Esophagus muscularis mucosa (tissue), 4 donors: ENCODE measurements at places on chromosomes 1 and 21. TPM values are rescaled to one million over a fixed set of nuclear protein-coding genes. Genes with fewer than 3 reads are reported as not detected.

DNA sequence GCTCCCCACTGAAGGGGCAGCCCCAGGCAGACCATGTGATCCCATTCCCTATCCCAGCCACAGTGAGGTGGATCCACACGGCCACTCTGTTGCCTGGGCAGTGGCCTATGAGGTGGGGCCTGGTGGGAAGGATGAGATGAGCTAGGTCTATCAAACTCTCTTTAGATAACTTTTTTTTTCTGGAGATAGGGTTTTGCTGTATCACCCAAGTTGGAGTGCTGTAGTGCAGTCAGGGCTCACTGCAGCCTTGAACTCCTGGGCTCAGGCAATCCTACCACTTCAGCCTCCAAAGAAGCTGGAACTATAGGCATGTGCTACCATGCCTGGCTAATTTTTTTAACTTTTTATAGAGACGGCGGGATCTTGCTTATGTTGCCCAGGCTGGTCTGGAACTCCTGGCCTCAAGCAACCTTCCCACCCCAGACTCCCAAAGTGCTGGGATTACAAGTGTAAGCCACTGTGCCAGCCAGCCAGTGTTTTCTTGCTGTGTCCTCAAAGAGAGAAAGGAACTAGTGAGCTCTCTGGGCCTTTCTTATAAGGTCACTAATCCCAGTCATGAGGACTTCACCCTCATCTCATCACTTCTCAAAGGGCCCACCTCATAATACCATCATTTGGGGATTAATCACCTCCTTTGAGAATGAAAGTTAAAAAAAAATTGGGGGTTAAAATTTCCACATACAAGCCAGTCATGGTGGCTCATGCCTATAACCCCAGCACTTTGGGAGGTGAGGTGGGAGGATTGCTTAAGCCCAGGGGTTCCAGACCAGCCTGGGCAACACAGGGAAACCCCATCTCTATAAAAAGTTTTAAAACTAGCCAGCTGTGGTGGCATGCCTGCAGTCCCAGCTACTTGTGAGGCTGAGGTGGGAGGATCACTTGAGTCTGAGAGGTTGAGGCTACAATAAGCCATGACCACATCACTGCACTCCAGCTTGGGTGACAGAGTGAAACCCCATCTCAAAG, 36.6 kb downstream of the H3-3A start:
- DNase-seq: no peak

DNA sequence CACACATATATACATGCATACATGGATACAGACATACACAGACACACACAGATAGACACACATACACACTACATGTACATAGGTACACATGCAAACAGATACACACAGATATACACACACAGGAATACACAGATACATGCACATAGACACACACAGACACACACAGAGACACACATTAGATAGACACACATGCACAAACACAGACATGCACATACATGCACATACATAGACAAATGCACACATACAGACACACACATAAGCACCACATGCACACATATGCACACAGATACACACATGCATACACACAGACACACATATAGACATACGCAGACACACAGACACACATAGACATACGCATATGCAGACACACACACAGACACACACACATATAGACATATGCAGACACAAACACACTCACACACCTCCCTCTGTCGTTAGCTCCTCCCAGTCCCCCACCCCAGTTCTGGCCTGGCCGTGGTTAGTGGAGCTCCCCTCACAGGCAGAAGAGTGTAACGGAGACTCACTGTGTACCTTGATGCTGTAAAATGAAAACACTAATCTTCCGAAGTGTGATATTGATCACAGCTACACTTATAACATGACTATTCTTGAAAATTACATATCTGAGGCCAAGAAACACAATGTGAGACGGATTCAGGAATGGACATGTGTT, 7.6 kb downstream of the UBASH3A start:
- DNase-seq: no peak

DNA sequence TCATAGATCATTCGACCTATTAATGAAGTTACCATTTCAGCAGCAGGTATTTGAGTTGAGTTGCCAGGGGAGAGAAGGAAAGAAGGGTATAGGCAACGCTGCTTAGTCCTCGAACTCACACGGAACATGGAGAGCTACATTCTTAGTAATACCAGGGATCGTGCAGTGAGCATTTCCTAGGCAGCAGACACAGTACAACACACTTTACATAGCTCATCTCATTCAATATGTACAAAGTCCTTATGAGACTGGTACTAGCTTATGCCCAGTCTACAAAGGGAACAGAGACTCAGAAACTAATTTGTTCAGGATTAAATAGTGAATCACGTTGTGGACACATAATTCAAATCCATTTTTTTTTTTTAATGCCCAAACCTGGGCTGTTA, 25.6 kb downstream of the IRF2BP2 start:
- peak; percentile 31 for DNase-seq

REN gene
- total RNA-seq: not detected

DNA sequence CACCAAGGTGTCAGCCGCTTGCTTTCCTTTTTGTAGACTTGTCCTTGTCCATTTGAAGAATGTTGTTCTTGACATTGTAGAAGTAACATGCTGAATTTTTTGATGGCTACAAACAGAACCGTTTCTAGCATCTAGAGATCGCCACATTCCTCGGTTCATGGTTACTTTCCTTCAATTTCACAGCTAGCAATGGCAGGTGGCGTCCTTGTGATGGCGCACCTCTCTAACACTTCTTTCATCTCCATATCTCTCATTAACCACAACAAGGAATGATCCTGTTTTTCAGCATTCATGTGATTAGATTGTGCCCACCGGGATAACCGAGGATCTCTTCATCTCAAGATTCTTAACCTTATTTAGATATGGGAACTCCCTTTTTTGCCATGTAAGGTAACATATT, 2129.8 kb downstream of the NCAM2 start:
- DNase-seq: no peak

DNA sequence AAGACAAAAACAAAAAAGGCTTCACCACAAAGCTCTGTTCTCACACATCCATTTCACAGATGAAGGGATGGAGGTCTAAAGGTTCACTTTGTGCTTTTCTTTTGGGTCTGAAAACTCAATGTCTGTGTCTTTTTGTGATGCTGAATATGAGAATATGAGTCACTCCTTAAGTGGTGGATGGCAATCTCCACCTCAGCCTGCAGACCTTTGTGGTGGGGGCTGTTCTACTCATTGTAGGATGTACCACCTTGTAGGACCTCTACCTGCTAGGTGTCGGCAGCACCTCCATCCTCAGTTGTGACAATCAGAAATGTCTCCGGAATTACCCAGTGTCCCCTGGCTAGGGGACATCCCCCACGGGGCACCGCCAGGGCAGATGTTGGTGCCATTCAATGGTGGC, 42.8 kb downstream of the UBASH3A start:
- DNase-seq: no peak

DNA sequence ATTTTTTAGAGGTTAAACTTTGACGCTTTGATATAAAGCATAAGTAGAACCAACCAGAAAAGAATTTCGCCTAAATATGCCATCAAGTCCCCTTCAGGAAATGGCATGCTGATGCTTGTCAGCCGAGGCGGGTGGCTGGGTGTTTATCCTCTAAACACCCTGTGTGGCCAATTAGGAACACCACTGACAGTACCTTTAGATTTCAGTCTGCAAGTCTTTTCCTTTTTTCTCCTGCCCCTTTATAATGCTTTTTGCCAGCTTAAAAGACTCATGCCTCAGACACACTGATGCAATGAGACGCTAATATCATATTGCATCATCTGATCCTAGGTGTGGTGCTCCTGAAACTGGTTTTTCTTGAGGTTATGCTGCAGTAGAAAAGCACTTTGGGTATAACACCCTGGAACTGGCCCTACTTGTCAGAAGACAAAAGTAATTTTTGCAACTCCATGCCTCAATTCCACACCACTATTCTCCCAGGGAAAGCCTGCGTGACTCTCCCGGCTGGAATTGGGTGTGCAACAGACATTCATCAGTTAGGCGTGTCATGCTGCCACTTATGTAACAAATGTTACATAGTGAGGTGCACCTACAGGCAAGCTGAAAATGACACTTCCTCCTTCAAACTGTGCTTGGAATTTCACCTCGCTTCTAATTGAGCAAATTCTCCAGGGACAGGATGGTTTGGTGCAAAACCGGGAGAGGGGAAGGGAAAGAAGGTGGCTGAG, 2.0 kb upstream of the RCC2 start:
- DNase-seq: no peak

DNA sequence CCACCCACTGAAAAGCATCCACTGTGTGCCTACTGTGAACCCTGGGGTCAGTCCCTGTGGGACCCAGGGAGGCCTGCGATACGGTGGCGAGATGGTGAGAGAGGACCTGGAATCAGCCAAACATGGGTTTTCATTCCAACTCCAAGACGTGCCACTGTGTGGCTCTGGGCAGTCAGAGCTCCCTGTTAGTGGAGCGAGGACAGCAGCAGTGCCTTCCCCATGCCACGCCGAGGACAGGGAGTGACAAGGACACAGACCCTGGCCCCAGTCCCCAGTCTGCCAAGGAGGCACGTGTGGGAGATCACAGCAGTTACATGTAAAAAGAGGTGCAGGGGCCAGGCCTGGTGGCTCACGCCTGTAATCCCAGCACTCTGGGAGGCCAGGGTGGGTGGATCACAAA, 50.9 kb upstream of the TMEM51 start:
- DNase-seq: no peak

DNA sequence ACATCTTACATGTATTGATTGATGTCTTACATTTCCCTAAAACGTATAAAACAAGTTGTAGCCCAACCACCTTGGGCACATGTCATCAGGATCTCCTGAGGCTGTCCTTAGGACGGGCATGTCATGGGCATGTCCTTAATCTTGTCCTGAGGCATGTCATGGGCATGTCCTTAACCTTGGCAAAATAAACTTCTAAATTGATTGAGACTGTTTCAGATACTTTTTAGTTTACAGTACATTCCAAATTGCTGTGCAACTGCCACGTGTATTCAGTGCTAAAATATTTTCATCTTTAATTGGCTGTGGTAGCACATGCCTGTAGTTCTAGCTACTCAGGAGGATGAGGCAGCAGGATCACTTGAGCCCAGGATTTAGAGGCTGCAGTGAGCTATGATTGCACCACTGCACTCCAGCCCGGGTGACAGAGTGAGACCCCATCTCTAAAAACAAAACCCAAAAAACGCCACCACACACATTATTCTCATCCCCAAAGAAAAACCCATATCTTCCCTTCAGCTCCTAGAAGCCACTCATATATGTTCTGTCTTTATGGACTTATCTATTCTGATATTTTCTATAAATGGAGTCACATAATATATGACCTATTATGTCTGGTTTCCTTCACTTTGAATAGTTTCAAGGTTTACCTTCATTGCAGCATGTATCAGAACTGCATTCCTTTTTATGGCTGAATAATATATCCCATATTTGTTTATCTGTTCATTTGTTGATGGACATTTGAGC, 96.0 kb upstream of the BTG3 start:
- no peak for DNase-seq

DNA sequence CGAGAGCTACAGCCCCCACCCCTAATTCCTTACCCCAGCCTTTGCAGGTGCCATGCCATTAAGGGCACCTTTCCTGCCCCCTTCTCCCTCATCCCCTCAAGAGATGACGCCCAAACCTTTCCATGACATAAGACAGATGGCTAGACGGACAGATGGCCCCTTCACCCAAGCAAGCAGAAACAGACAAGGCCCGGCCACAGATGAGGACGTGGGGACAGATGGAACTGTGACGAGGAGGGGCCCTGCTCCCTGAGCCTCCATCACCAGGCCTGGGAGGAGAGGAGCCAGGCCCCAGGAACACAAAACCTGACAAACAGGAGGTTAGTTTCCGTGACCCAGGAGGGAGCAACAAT, 24.7 kb upstream of the PEF1 start:
- no peak for DNase-seq

DNA sequence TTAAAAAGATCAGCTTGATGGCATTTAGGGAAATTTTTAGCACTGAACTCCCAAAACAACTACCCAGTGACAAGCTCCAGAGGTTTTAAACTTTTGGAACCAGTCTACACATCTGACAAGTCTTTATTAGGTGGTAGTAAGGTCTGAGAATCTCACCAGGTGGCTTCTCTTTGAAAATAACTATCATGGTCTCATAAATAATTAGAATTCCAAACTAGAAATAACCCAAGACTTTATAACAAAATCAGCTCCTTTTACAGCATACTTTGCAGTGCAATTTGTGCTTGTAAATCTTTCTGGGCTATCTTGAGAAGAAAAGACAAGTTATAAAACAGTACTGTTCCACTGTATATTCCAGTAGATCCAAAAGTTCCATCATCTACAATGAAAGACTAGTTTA, 108.7 kb downstream of the LTN1 start:
- no peak for DNase-seq

CDK18 gene
- 4.8 TPM for total RNA-seq
